ENCODE measurements at places on chromosomes 6 and 20.

DNA sequence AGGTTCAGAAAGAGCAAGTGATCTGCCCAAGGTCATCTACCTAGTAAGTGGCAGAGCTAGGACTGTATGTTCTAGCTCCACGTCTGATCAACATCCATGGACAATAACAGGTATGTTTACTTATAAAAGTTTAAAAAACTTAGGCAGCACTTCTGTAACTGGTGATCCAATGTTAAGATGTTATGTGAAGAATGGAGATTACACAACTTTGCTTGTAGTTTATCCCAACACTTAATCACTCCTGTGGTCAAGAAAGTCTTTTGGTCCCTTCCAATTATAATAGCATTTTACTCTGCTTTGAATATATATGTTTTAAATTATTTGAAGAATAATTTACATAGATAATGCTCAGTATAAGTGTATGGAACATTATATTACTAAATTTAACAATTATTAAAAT lies 4.8 kb downstream of the FBXO30 start:
- no peak for DNase-seq

DNA sequence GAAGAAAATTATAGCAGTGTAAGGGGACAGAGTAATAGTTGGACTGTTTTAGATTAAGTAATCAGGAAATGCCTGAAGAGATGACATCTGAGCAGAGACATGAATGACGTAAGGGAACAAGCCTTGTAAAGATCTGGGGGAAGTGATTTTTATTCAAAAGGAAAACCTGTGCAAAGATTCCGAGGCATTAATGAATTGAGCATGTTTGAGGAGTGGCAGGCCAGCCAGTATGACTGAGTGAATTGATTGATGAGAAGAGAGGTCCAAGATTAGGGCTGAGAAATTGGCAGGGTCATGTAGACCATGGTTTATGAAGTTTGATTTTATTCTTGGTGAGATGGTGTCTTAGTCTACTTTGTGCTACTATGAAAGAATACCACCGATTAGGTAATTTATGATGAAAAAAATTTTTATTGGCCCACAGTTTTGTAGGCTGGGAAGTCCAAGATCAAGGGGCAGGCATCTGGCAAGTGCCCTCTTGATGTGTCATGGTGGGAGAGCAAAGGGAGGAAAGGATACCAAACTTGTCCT lies 95.1 kb downstream of the LIN28B start:
- DNase-seq = no peak

DNA sequence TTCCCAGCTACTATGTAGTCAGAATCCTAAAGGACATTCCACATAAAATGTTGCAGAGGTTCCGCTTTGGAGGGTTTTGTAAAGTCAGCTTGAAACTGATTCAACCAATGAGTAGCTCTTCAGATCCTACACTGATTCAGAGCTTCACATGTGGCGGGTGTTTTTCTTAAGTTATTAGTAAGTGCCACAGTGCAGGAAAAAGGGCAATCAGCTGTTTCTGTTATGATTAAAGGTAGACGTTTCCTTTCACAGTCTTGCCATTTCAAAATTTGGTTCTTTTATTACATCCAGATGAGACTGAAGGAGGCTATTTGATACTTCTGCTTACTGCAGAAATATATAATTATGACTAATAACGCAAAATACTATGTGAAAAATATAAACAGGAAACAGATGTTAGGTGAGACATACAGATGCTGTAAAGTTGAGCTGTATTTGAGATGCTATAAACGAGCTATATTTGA lies 443.9 kb downstream of the CDKAL1 start:
- no peak for DNase-seq

DNA sequence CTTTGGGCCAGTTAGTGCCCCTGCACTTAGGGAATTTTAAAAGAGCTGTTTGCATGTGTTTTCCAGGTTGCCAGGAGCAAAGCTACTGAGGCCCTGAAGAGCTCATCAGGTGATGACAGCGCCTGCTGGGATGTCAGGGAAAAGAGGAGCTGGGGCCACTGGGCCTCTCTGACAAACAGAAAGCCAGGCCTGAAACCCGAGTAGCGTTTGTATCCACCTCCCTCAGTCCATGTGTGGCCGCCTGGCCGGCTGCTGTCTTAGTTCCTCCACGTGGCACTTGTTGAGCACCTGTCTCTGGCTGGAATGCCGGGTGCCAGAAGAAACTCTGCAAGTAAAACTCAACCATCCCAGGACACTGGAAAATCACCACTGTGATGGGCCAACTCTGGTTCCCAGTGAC lies 601.2 kb downstream of the CDH26 start:
- peak; percentile 30 for DNase-seq

DNA sequence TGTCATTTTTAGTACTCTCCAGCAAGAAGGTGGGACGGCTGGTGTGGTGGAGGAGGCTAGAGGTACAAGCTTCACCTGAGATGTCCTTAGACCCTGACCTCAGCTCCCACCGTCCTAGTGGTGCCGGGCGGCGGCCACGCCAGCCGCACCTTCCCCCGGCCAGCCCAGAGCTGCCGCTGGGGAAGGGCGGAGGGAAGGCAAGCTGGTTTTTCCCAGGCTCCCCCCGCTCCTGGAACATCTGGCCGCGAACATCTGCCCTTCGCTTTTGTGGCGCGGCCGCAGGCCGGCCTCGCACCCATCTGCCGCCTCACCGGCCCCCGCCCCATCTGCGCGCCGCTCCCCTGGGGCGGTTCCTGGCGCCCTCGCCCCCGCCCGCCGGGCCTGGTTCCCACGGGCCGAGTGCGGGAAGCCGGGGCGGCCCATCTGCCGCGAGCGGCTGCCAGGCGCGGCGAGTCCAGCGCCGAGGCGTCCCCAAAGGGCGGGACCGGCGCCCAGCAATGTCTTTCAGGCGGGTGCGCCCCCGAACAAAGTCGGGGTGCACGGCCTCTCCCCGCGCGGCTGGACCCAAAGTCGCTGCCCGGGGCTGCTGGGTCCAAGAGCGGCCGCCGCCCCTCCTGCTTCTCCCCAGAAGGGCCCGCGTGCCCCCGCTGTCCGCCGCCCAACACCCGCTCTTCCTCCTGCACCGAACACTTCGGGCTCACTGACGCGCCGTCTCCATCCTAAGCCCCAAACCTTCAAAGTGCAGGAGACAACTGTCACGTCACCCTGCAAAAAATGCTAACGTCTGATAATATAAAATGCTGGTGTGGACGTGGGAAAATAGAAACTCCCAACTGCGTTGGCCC lies 17.3 kb upstream of the ID1 start:
- DNase-seq = no peak

DNA sequence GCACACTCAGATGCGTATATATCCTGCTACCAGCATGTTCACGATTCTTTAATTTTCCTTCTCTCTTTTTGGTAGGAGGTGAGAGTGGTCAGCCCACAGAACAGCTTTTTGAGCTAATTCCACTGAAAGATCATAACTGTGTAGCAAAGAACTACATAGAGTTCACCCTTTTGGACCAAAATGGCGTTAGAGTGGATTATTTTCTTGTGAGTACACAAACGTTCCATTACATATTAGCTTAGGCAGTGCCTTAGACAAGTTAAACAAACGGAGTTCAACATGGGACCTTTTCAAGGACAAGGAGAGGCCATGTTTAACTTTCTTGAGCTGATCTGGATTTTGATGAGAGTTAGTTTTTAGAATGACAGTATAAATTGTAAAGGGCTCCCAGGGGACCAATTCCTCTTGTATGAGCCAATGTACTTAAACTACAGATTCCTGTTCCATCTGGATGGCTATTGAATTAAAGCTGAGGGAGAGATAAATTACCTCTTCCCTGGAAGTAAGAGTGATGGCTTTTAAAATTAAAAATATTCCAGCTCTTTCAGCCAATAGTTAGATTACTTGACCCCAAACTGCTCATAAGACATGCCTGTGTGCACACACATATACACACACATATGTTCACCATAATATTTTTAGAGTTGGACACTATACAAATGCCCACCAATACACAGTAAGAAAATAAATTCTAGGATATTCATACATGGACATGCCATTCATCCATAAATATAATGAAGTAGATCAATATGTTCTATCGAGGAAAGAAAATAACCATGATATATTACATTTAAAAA lies 25.6 kb upstream of the ARMH2 start:
- no peak for DNase-seq

- DNase-seq = no peak
These were observed 33.8 kb upstream of the FAM135A start for GRCh38 chr6:70379473-70380013.

GRCh38 chr6:109477725-109478124 lies 5.3 kb downstream of the ZBTB24 start:
- no peak for DNase-seq

- DNase-seq = peak; percentile 4
These were observed 42.0 kb upstream of the ESR1 start for GRCh38 chr6:151765444-151765886.

DNA sequence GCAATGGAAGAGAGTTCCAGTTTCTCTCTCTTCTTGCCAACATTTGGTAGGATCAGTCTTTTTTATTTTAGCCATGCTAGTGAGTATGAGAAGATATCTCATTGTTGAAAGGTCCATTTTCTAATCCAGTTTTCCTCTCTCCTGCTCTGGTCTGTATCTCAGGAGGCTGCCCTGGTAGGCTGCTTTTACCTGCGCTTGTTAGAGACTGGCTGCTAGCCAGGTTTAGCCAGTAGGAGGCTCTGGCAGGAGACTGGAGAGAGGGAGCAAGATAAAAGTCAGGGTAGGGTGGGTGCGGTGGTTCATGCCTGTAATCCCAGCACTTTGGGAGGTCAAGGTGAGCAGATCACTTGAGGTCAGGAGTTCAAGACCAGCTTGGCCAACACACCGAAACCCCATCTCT lies 68.6 kb upstream of the FOXP4 start:
- DNase-seq = no peak

- no peak for DNase-seq
These were observed 25.3 kb upstream of the TOP1 start for GRCh38 chr20:41003143-41003935.
